ENCODE measurements at places on chromosomes 2 and 18.

DNA sequence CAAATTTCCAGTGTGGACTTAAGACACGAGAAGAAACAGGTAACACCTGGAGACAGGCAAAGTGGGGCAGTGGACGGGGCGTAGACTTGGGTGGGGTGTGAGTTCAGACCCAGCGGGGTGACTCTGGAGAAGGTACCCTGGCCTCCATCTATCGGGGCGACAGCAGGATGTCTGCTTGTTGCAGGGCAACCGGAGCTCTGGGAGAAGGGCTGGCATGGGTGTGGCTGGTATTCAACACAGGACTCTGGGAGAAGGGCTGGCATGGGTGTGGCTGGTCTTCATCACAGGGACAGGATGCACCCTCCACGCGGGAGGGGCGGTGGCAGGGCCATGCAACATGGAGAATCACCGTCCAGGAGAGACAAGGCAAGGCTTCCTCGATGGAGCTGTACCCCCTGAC, 198.5 kb downstream of the HDAC4 start:
- no peak for DNase-seq

GRCh38 chr2:7280790-7281189, 363.6 kb downstream of the RNF144A start:
- DNase-seq: no peak

- no peak for DNase-seq
Observed at GRCh38 chr18:32937597-32937996, 164.8 kb upstream of the KLHL14 start.

GRCh38 chr2:121133551-121134319, 151.3 kb downstream of the TFCP2L1 start:
- DNase-seq: no peak

GRCh38 chr2:44869761-44870160, 71.7 kb upstream of the SIX3 start:
- no peak for DNase-seq

DNA sequence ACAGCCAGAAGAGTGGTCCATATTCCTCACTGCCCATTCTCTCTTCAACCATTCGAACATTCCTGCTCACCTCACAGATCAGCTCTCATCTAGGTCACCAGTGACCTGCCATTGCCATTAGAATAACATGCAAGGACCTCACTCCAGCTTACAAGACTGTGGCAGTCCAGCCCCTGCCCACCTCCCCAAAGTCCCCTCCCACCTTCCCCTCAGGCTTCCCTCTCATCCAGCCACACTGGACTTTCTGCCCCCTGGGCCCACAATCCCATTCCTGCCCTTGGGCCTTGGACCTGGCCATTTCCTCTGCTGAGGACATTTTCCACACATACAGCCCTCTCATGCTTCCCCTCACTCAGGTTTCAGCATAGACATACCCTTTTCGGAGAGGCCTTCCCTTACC, 5.2 kb upstream of the TMEM177 start:
- DNase-seq: no peak

DNA sequence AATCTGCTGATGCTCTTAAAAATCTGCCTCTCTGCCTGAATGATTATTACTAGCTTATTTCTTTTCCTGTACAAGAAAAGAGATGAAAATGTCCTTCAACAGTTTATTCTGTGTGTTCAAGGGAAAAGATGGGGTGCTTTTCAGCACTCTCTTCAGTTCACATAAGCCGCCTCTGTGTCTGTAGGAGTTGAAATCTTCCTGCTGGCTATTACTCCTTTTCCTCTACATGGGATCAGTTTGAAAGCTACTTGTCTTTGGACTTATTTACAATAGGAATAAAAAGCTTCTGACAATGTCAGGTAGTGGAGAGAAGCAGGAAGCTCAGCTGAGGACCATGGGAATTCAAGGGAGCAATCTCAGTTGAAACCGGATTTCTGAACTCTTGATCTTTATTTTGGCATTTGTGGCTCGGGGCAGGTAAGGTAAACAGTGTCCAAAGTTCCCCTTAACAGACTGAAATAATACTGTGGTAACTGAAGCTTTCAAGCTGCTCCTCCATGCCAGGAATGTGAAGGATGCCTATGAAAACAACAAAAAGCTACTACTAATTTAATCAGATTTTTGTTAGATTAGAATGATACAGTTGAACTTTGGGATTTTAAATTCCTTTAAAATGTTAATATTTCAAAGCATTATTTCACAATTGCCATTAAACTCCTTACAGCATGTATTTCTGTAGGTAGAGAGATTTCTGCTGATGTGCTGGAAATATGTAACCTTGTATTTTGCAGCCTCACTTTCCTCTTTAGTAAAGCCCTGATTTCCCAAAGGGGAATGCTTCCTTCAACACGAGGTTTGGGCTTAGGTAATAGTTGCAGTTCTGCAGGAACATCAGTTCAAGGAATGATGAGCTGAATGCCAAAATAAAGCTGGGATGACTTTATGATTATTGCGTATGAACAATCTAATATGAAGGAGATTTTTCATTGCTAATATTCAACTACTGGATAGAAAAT, 43.6 kb downstream of the MAPRE2 start:
- DNase-seq: no peak

DNA sequence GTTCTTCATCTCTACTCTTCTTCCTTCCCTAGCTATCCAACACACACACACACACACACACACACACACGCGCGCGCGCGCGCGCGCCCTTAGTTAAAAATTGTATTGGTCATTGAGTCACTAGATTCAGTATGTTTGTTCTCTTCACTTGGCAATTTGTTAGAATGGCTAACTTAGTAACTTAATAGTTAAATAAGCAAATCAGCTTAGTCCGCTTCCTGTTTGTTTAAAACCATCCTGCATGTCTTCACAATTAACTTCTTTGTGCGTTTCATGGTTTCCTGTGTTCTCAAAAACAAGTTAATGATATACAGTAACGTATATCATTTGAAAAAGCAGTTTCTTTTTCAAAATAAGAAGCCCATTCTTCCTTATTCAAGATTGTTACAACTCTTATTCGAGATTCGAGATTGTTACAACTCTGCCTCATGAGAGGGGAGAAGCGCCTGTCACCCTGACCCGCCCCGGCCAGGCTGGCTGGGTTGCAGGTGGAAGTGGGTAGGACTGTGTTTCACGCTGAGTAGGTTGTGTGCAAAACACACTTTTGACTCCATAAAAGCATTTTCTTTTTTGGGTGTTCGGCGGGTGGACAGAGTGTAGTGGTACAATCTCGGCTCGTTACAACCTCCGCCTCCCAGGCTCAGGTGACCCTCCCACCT, 9.5 kb upstream of the CNNM3 start:
- no peak for DNase-seq

DNA sequence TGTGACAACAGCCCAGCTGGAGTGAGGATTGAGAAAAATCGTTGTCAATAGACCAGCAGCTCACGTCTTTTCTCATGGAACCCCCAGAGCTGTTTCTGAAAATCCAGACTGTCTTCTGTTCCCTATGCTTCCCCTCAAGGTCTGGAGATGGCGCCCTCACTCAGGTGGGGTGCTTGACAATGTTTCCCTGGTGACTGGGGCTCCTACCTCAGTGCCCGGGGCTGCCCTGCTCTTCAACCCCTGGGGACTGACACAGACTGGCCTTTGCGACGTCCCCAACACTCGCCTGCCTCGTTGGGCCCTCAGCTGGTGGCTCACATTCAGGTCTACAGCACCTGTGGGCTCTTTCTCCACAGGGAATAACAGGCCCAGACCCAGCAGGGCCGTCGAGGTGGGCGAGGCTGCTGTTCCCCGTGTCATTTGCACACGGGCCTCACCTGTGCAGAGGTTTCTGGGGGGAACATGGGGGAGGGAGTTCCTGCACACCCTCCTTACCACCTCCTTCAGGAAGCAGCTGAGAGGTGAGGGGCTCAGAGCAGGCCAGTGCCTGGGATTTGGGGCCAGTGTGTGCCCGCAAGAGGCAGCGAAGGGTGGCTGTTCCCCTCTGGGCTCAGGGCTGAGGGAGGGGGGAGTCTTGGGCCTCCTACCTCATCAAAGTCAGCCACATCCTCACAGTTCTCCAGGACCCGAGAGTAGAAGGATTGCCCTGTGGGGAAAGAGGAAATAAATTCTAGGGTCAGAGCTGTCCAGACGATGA, 59.3 kb upstream of the OTOF start:
- no peak for DNase-seq

DNA sequence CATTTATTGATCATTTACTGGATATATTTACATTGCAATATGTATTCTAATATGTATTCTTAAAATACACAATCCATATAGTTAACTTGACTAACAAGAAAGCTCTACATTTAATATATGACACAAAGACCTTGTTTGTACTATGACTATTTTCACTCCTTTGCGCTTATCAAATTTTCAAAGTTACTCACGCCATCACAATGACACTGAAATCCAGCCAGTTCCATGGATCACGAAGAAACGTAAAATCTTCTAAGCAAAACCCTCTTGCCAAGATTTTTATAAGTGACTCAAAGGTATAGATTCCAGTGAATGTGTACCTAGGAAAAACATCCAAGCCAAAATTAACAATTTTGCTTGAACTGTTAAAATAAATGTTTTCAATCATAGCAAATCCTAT, 39.6 kb downstream of the SCN3A start:
- no peak for DNase-seq

DNA sequence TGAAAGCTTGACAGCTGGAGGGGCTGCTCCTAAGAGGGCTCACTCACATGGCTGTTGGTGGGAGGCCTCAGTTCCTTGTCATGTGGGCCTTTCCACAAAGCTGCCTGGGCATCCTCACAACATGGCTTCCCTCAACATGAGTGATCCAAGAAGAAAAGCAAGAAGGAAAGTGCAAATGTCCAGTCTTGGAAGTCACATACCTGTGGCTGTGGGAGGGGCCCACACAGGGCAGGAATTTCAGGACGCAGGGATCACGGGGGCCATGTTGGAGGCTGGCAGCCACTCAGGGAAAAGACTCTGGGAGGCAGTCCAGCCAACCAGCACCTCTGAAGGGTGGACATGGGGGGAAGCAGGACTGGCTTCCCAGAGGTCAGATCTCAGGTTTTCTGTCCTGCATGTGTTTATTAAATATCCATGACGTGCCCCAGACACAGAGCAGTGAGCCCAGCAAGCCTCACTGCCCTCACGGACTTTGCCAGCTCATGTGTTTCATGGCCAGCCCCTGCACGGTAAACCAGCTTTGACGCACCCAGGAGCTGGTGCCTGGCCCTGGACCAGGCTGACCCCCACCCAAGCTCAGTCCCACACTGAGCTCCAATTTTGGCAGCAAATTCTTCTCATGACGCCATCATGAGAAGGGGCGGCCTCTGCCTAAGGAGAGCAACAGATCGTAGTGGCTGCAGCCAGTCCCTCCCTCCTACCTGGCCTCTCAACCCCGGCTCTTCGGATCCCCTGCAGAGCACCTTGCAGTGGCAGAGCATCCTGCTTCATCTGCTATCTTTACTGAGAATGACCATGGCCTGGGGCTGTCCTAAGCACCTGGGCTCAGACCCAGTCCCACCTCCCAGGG, 34.7 kb upstream of the GPR17 start:
- no peak for DNase-seq

- no peak for DNase-seq
Observed at GRCh38 chr2:90069290-90069894, 1377.9 kb downstream of the RPIA start.

DNA sequence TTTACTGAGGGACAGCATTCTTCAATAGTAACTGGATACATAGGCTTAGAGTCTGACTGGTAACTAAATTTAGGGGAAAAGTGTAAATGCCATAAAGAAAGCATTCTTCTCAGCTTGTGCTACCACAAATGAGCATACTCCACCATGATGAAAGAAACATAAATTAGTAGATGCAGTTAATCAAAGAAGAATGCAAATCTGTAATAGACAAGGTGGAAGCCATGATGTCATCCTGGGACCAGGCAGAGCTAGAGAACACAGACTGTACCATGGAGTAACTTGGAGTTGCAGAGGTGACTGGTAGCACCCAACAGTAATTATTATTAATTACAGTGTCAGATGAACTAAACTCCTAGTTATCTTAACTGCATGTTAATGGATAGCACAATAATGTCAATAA, 51.7 kb downstream of the RBKS start:
- no peak for DNase-seq

DNA sequence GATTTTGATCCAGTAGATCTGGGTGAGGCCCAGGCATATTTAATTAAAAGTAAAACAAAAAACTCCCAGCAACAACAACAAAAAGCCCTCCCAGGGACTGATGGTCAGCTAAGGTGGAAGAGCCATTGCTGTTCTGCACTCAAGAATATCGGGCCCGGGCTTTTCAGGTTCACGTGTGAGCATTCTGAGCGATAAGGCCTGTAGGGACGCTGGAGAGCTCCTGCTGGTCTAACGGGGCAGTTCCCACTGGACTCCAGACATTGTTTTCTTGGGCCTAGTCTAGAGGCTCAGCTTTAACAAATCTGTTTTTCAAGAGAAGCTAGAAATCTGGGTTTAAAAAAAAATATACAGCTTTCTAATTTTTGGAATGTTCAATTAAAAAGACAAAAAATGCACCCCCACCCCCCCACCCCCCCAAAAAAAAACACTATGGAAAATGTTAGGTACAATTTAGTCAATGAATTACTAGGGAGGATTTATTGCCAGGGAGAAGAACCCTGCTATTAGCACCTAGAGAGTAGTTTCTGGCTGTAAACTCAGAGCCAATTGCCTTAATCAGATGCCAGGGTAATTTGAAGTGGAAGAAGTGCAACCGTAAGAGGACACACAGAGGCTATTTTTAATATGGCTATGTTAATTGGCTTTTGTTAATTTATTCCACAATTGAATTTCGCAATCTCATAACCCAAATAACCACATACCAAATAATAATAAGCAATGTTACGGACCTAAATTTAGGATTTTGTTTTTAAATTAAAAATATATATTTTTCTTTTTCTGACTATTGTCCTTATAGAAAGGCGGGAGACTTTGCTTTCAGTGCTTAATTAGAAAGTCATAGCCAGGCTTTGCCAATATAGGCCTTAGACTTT, 78.9 kb downstream of the MAP4K4 start:
- DNase-seq: no peak

- no peak for DNase-seq
Observed at GRCh38 chr18:3350566-3351527, 88.9 kb downstream of the MYL12B start.

DNA sequence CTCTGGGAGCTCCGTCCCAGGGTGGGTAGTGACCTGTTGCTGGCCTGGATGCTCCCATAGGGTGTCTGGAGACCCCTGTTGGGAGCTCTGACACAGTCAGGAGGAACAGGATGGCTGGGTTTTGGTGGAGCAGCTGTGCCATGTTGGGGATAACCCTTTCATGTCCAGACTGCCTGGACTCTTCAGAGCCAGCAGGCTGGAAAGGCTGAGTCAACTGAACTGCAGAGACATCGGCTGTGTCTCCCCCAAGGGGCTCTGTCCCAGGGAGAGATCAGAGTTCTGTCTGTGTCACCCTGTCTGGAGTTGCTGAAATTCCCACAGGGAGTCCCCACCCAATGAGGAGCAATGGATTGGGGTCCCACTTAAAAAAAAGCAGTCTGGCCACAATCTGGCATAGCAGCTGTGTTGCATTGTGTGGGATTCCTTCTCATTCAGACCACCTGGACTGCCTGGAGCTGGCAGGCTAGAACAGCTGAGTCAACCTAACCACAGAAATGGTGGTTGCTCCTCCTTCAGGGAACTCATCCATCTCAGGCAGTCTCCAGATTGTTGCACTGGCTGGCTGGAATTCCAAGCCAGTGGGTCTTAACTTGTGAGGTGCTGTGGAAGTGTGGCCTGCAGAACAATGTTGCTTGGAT, 37.2 kb downstream of the AGPS start:
- DNase-seq: no peak
